Natural killer cell (primary cell): ENCODE measurements at places on chromosomes 11 and 22.
A peak's percentile ranks its signal among the peaks of the same experiment; 100 is the strongest.

DNA sequence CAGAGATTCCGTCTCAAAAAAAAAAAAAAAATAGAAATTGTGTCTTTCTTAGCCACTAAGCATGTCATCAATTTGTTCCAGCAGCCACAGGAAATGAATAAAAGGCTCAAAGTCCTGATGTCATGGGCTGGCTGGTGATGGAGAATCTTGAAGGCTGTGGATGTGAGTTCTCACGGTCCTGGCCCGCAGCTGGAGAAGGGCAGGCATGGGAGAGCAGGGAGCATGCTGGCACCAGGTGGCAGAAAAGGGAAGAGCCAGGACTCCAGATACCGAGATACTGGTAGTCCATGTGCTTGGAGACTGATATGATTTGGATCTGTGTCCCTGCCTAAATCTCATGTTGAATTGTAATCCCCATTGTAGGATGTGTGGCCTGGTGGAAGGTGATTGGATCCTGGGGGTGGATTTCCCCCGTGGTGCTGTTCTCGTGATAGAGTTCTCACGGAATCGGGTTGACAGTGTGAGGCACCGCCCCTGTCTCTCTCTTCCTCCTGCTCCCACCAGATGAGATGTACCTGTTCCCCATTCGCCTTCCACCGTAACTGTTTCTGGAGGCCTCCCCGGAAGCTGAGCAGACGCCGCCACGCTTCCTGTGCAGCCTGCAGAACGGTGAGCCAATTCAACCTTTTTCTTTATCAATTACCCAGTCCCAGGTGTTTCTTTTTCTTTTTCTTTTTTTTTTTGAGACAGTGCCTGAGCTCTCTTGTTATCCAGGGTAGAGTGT is 18.1 kb downstream of the MRGPRD start:
- peak; percentile 74 for DNase-seq

- no peak for DNase-seq
Measured at GRCh38 chr11:5514841-5515240, 1.7 kb downstream of the UBQLNL start.

- peak; percentile 58 for DNase-seq
Measured at GRCh38 chr11:17230867-17231851, 23.4 kb upstream of the PIK3C2A start.

GRCh38 chr22:17266251-17266971 is 47.2 kb upstream of the ADA2 start:
- DNase-seq, result peak; percentile 51

GRCh38 chr22:29310863-29311339 is 4.5 kb downstream of the GAS2L1 start:
- DNase-seq, result peak; percentile 37

DNA sequence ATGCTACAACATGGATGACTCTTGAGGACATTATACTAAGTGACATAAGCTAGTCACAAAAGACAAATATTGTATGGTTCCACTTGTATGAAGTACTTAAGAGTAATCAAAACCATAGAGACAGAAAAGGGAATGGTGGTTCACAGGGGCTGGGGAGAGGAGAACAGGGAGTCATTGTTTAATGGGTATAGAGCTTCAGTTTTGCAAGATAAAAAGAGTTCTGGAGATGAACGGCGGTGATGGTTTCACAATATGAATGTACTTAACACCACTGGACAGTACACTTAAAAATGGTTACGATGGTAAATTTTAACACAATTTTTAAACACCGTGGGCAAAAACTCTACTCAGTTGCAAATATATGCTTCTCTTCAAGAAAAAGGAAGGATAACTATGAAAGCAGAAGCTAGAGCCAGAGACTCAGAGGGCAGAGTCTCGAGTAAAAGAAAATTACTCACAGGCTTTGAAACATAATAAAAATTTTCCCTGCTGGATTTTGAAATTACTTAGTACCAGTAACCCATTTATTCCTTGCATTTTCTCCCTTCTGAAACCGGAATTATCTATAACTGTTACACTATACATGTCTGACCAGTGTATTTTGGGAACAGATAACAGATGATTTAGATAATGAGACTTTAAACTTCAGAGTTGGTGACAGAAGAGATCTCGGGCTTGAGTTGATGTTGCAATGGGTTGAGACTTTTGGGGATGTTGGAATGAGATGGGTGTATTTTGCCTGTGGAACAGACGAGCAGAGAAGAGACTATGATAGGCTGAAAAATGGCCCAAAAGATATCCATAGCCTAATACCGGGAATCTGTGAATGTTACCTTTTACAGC is 15.0 kb downstream of the MRTFA start:
- DNase-seq, result no peak

DNA sequence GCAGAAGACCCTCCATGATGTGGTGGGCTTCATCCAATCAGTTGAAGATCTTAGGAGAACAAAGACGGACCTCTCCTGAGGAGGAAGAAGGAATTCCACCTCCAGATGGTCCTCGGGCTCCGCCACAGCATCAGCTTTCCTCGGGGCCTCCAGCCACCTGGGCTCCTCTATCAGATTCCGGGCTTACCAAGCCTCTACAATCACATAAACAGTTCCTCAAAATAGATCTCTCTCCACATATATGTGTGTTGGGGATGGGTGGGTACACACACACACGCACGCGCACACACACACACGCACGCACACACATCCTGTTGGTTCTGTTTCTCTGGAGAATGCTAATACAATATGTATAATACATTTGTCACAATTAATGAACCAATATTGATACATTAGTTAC is 18.8 kb upstream of the NLRP6 start:
- DNase-seq, result peak; percentile 10

DNA sequence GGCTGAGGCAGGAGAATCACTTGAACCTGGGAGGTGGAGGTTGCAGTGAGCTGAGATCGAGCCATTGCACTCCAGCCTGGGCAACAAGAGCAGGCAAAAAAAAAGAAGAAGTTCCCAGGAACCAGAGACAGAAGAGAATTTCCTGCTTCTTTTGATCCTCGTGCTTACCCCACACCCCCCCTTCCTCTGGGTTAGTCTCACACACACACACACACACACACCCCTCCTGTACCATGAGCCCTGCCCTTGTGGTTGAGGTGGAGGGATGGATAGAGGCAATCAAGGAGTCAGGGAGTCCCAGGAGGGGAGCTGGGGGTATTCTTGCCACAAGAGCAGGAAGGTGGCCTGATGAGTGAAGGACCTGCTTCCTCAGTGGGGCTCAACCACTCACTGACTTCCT is 4.1 kb upstream of the UBE2L6 start:
- no peak for DNase-seq

DNA sequence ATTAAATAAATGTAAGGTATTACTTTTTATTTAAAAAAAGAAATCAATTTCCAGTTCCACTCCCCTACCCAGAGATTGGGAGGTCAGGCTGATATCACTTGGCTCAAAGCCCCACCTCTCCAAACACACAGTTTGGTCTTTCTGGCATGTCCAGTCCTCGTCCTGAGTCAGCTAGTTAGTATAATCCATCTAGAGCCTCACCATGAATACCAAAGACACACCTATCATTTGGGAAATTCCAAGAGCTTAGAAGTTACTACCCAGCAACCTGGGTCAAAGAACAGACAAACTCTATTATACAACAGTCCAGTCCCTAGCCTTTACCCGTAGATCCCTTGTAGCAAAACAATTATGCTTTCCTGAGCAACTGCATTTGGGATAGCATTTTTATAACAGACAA is 9.4 kb downstream of the TREH start:
- DNase-seq, result no peak

GRCh38 chr11:30879322-30880005 is 293.3 kb upstream of the MPPED2 start:
- DNase-seq, result no peak

- DNase-seq, result no peak
Measured at GRCh38 chr11:130652671-130653335, 204.4 kb downstream of the ADAMTS15 start.

DNA sequence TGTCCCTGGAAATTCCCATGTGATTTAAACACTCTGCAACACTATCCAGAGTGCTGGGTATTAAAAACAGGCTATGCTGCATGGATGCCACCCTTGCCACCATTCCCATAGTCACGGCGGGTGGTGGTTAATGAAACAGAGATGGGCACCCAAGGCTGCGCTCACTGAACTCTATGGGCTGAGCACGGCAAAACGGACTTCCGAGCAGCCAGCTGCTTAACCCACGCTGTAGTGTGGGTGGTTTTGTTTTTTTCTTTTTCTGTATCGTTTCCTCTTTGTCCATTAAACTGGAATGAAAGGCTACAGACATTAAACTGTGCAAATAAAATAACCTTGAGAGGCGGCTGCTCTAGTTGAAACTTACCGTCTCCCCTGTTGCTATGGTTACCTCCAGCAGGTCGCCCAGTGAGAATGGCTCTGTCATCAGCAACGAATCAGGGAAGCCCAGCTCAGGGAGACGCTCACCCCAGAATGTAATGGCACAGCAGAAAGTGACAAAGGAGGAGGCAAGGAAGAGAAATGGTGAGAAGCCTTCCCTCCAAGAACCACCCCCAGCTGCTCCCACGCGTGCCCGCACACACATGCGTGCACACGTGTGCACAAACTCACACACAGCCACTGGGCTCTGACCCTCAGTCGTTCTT is 102.1 kb downstream of the C11orf91 start:
- DNase-seq, result no peak

DNA sequence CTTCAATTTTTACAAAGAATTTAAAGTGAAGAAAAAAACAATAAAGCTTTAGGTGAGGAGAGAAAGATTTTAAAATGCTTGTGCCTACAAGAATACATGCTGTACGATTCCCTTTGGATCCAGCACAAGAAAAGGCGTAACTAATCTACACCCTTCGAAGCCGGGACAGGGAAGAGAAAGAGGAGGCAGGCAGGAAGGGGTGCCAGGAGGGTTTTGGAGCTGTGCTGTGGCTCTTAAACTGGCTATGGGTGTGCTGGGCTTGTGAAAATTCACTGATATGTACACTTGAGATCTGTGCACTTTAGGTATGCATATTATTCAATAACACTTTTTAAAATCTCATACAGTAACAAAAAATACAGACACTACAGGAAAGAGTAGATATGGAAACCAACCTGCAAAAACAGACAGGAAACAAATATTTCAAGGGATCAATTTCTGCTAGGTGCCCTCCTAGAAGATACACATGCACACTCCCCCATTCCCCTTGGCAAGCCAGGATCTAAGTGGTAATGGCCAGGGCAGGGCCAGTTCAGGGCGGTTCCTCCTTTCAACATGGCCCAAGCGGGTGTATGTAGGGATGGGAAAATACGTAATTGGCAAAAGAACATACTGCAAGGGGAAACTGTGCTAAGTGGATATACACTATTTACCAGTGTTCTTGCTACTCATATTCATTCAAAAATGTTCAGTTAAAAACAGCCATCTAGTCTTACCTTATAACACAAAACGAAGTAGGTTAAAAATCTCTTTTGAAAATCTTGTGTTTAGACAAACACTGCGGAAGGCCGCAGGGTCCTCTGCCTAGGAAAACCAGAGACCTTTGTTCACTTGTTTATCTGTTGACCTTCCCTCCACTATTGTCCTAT is 54.2 kb downstream of the PACSIN2 start:
- no peak for DNase-seq

GRCh38 chr22:30017375-30018223 is 62.7 kb upstream of the HORMAD2 start:
- no peak for DNase-seq

DNA sequence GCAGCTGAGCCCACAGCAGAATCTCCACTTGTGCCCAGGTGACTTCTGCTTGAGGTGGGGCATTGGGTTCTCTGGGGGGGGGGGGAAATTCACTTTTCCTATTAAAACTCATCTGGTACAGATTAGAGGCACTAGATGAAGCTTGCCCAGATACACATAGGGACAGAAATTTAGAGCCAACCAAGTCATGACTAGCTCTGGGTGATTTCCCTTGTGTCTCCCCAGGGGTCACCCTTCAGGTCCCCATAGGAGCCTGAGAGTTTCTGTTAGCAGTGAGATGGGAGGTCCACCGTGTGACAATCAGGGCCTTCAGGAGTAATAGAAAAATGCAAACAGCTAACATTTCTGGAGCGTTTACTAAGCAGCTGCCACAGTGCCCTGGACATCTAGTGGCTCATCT is 77.0 kb downstream of the NAT10 start:
- no peak for DNase-seq

- peak; percentile 51 for DNase-seq
Measured at GRCh38 chr22:46004105-46004866, 27.3 kb upstream of the WNT7B start.

DNA sequence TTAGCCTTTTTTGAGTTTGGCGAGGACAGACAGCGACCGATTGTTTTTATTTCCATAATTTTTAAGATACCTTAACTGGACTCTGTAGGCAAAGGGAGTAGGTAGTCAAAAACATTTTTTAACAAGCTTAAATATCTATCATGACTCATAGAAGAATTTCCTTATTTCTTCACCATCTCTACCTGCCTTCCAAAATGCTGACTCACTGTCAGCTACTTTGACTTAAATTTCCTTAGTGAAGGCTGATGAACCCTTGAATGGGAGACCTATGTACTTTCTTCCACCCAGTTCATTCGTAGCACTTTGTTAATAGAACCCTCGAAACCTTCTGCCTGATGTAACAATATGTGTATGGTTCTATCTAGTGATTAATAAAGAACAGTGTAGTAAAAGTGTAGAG is 1.1 kb upstream of the MTMR2 start:
- DNase-seq, result no peak

DNA sequence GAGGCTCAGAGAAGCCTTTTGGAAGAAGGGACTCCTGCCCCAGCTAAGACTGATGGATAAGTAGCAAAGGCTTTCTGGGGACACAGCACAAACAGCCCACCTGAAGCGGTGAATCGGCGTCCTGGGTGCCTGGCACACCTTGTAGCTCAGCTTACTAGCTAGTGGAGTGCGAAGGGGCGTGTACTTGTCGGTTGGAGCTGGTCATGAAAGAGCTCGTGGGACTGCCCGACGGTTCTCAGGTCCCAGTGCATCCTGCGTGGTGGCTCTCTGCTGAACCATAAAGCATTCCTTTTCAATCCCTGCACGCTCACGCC is 690 bp upstream of the UVRAG start:
- no peak for DNase-seq

DNA sequence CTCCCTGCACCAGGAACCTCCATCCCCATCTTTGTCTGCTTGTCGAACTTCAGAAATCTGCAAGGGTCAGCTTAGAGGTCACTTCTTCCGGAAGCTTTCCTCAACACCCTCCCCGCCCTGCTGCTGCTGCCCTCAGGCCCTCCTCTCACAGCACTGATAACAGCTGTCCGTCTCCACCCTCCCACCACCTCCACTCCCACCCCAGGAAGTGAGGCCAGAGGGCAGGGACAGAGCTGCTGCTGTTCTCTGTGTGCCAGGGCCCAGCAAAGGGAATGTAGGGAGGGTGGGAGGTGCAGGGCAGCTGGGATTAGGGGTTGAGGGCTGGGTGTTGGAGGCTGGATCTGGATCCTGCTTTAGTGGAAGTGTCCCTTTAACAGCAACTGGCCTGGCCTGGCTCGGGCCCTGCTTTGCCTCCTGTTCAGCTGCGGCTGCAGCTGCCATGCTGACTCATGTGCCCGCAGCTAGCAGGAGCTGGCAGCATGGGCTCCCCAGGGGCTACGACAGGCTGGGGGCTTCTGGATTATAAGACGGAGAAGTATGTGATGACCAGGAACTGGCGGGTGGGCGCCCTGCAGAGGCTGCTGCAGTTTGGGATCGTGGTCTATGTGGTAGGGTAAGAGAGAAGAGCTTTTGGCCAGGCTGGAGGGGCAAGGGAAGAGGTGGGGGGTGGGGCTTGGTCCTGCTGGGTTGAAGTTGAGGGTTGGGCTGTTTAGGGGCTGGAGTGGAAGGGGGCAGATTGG is at the start of gene P2RX6:
P2RX6 (plus strand) TSS at position 440 of the 740 bp plus-strand sequence; CDS start at position 450, 10 bp downstream.
- no peak for DNase-seq

- DNase-seq, result no peak
Measured at GRCh38 chr11:60757231-60757800, 649 bp downstream of the MS4A15 start.
